Spleen (tissue), 13 donors: ENCODE measurements at places on chromosomes 5 and 9. TPM values are rescaled to one million over a fixed set of nuclear protein-coding genes. Genes with fewer than 3 reads are reported as not detected.

The SERF1A gene
- 3.2 TPM for polyA plus RNA-seq

The MEIKIN gene
- not detected for polyA plus RNA-seq

- no peak for DNase-seq
Measured at GRCh38 chr5:17269201-17269600, 51.8 kb downstream of the BASP1 start.

The CCDC187 gene
- 0.20 TPM for polyA plus RNA-seq

GRCh38 chr9:27348785-27349697 lies 52.1 kb upstream of the EQTN start:
- DNase-seq, result no peak

DNA sequence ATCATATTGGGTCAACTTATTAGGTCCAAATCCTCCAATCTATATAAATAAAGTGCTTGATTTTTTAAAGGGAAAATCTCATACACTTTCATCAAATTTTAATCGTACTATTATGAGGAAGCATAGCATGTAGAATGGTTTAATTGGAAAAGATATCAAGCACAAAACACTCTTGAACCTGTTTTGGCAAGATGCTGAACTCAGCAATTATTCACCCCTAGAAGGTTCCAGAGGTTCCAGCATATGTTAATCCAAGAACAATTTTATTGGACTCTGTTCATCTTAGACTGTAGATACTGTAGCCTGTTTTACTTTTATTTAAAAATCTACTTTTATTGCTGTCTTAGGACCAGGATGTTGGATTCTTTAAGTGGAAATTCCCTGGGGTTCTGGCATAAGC lies 92.4 kb upstream of the LHFPL2 start:
- no peak for DNase-seq

DNA sequence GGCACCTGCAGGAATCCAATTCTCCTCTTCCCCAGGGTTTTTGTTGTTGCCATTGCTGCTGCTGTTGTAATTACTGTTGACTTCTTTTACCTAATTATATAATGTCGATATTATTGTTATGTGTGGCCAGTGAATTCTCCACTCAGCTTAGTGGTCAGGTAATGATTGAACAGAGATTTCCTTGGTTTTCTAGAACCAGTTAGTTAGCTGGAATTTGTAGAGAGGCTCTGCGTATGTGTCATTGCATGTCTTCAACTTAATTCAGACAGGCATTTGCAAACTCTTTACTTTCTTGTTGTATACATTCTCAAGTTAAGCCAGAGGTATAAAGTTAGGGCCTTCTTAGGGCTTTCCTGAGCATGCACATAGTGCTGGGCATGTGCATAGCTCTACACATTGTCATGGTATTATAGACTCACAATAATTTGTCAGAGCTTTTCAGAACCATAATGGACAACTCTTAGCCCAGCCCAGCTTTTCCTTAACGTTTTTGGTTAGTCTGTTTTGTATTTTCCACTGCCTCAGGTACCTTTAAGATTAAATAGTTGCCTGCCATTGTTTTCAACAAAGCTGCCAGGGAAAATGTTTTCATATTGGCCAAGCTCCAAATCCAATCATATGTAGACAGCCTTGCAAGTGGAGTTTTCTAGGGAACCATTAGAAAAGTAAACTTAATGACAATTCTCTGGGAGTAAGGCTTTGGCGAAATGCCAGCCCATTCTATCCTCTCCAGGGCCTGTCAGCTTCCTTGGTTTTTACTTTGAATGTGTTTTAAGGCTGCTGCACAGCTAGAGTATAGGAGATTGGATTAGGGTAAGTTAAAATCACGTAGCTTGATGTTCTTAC lies 68.1 kb downstream of the UBE2R2 start:
- DNase-seq, result no peak

GRCh38 chr5:177111720-177112394 lies 21.7 kb upstream of the NSD1 start:
- DNase-seq, result peak; percentile 85

The LAMC3 gene
- polyA plus RNA-seq, result 20.5 TPM

DNA sequence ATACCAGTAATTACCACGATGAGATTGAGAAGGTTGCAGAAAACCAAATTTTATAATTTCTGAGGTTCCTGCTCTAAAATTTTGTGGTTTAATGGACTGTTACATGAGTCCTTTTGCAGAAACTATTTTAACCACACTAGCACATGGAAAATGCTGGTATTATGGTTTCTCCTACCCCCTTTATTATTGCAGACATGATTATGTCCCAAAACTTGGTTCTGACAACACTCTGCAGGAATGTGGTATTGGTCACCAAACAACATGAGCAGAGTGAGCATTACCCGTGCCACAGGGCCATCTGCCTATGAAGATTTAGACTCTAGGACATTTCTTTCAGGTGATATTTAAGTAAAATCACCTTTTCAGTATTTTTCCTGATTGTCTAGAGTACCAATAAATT lies 2.8 kb upstream of the ECM2 start:
- no peak for DNase-seq

DNA sequence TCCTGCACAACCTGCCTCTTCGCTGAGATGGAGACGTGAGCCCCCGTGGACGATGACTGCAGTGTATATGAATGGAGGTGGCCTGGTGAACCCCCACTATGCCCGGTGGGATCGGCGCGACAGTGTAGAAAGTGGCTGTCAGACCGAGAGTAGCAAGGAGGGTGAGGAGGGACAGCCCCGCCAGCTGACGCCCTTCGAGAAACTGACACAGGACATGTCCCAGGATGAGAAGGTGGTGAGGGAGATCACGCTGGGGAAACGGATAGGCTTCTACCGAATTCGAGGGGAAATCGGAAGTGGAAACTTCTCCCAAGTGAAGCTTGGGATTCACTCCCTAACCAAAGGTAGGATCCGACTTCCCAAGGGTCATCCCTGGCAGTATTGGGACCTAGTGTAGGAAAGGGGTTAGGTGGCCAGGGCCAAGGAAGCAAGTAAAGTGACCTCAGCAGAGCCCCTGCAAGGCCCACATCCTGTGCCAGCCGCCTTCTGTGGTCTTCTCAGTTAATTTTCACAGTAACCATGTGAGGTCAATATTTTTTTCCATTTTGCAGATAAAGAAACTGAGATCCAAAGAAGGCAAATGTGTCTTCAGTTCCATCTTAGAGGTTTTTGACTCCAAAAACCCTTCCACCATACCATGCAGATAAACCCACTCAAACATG lies 53.8 kb downstream of the NIM1K start:
- DNase-seq, result no peak

DNA sequence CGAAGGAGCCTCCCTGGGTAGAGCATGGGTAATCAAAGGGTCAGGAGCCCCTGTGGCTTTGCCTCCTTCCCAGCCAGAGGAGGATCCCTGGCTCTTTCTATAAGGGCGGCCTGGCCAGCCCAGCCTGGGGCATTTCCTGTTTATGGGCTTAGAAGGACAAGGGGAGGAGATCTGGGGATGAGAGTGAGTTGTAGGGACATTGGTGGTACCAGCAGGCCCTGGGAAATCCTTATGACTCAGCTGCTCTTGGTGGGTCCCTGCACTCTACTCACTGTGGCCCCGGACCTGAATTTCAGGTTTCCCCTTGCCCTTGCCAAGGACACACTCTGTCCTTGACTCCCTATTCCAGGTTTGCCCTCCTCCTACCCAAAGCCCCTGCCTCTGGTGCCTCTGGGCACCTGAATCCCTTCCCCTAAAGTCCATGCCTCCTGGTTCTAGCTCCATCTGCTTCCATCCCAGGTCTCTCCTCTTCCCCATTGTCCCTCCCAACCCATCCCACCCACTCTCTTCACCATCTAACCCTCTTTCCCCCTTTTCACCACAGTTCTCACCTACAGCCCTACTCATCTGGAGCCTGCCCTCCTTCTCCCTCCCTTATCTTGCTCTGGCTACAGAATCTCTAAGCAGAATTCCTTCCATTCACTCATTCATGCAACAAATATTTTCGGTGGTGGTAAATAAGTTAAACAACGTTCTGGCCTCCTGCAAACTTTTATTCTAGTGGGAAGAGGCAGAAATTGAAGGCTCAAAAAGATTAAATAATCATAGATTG lies 34.9 kb downstream of the PCDH1 start:
- no peak for DNase-seq

- DNase-seq, result no peak
Measured at GRCh38 chr9:129774791-129775447, 22.1 kb upstream of the PTGES start.

GRCh38 chr9:121694600-121694999 lies 43.2 kb downstream of the DAB2IP start:
- no peak for DNase-seq

The ASPN gene
- polyA plus RNA-seq, result 1.1 TPM

GRCh38 chr9:136856079-136856476 lies 3.9 kb downstream of the MAMDC4 start:
- DNase-seq, result no peak

- no peak for DNase-seq
Measured at GRCh38 chr5:79829260-79829659, 139.6 kb downstream of the CMYA5 start.

- no peak for DNase-seq
Measured at GRCh38 chr5:68231414-68232076, 16.0 kb downstream of the PIK3R1 start.

DNA sequence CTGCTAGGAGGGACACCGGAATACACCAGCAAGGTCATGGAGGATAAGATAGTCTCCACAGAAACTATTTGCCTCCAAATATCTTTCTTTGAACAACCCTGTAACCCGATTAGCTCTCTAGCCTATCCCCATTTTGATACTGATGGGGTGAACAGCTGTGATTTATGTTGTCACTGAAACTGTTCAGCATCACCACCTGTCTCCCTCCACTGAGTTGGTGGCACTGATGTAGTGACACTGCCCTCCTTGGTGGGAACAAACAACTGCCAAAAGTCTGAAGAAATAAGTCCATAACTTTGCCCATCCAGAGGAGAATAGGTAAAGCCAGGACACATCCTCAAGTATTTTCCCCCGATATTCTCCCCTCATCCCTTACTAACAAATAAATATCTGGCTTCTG lies 24.3 kb upstream of the KCNV2 start:
- DNase-seq, result no peak

DNA sequence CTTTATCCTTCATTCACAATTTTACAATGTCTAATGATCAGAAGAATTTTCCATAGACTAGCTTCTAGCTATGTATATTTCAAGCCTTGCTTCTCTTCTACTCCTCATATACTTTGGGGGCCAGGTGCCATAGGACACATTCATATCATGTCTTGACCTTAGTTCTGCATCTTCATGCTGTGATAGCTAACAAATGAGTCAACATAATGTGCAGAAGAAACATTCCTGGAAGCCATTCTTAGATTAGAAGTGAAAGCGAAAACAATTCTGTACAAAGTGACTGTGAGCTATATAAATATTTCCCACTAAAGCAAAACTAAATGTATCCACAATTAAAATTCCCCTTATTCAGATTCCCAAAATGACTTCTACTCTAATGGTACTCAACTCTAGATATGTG lies 320.2 kb upstream of the NREP start:
- no peak for DNase-seq

The AMACR gene
- polyA plus RNA-seq, result 3.1 TPM

GRCh38 chr5:171494452-171495121 lies 75.1 kb downstream of the FGF18 start:
- DNase-seq, result no peak

DNA sequence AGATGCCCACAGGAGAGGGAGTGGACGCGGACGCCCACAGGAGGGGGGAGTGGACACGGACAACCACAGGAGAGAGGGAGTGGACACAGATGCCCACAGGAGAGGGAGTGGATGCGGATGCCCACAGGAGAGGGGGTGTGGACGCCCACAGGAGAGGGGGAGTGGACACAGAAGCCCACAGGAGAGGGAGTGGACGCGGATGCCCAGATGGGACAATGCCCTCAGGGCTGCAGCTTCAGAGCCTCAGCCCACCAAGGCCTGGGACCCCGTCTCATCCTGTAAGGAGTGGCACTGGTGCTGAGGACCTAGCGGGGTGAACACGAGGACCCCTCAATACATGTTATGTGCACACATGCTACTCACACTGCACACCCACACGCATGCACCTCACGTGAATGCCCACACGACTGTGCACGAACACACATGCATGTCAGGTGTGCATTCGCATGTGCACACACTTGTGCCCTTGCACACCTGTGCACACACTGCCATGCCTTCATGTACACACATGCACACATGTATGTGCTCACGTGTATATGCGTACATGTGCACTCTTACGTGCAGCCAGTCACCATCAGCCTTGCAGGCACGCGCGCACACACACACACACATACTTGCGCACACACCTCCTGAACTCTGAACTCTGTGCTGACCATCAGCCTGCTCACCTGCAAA lies 34.8 kb downstream of the SLC6A18 start:
- no peak for DNase-seq

GRCh38 chr5:157528036-157528632 lies 47.4 kb downstream of the ADAM19 start:
- DNase-seq, result no peak

The ELOVL7 gene
- 0.51 TPM for polyA plus RNA-seq

The JAKMIP2 gene
- 0.19 TPM for polyA plus RNA-seq

DNA sequence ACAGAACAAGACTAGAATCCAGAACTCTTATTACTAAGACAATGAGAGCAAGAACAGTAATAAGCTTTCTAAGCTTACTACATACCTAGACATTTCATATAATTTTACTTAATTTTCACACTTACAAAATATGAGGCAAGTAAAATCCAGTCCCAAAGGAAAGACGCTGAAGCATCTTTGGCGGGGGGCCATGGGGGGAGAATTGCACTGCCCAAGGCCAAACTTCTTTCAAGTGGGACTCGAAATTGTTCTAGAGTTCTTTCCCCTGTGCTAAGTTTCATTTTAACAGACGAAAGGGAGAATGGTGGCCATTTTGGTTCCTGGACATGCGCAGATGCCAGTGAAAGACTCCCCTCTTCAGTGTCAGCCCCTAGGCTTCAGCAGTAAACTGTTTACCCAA lies 72.3 kb downstream of the PRRT1B start:
- DNase-seq, result no peak

DNA sequence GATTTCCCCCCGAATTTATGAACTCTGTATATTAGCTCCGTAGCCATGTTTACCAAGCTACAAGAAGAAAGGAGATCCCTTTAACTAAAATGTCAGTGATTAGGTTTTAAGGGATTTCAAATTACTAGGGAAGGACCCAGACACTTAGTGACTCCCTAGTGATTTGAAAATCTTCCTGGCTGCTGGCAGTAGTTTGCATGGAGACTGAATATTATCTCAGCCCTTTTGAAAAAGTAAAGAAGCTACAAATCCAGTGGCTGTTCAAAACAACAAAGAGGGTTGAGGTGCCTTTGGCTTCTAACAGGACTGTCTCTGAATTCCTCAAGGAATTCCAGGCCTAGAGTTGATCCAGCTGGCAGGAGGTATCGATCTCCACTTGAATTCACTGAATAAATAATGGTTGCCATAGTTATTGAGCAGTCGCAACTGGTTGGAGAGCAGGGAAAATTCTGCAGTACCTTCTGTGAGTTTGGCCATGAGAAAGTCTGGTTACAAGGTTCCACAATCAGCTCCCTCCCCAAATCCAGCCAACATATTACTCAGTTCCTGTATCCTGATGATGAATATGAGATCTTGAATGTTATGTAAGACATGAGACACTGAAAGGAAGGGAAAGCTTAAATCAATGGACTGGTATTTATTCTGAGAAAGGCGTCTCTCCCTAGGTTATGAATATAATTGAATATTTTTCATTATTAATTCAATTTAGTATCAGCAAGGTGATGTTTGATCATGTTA lies 37.7 kb downstream of the NR4A3 start:
- DNase-seq, result no peak

GRCh38 chr5:36734422-36734821 lies 128.0 kb downstream of the SLC1A3 start:
- no peak for DNase-seq

- no peak for DNase-seq
Measured at GRCh38 chr5:14488709-14489108, 92.9 kb upstream of the OTULINL start.

The ARL14EPL gene
- polyA plus RNA-seq, result 0.09 TPM
